Neural crest cell (in vitro differentiated cells): ENCODE measurements at places on chromosomes 6 and 20. TPM values are rescaled to one million over a fixed set of nuclear protein-coding genes. Genes with fewer than 3 reads are reported as not detected.

The WFDC2 gene
- total RNA-seq, result 7.4 and 8.7 TPM in 2 replicates

The HLA-C gene
- total RNA-seq, result 70.4 and 72.4 TPM in 2 replicates

The MATN4 gene
- 0.18 TPM in 1 of 2 replicates, not detected in the other for total RNA-seq

The CAP2 gene
- 21.8 and 24.3 TPM in 2 replicates for total RNA-seq

The TINAG gene
- not detected in 2 replicates for total RNA-seq

The NOTCH4 gene
- 5.6 and 6.3 TPM in 2 replicates for total RNA-seq

The SLC35D3 gene
- not detected in 2 replicates for total RNA-seq
